Astrocyte (in vitro differentiated cells and primary cell): ENCODE measurements at places on chromosomes 5 and 9. TPM values are rescaled to one million over a fixed set of nuclear protein-coding genes. Genes with fewer than 3 reads are reported as not detected.
A peak's percentile ranks its signal among the peaks of the same experiment; 100 is the strongest.

GRCh38 chr9:14899815-14900193 lies 10.4 kb downstream of the FREM1 start:
- no peak for DNase-seq
- H3K4me1 ChIP-seq, result no peaks in the 10 kb centered on the region
- no peaks in the 10 kb centered on the region for H3K27me3 ChIP-seq
- no peak overlapping the region for H3K27ac ChIP-seq
- H3K4me3 ChIP-seq, result no peak overlapping the region

DNA sequence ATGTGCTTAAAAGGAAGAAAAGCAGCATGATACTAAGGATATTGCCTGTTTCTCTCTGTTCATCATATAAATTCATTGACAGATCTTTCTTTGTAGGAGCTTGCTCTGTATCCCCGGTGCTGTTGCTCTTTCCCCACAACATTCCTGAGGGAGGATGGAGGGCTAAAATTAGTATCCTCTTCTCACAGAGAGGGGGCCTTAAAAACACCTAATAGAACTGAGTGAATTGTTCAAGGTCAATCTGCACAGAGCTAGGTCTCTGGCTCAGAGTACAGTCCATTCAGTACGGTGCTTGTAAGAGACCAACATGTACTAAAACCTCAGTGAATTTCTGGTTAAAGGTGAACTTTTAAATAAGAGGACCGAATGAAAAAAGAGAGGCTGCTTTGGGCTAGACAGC lies 88.7 kb downstream of the PALM2AKAP2 start:
- H3K27me3 ChIP-seq, result no peaks in the 10 kb centered on the region
- peaks cover 20% of the 10 kb centered on the region for H3K4me1 ChIP-seq
- no peak for DNase-seq

DNA sequence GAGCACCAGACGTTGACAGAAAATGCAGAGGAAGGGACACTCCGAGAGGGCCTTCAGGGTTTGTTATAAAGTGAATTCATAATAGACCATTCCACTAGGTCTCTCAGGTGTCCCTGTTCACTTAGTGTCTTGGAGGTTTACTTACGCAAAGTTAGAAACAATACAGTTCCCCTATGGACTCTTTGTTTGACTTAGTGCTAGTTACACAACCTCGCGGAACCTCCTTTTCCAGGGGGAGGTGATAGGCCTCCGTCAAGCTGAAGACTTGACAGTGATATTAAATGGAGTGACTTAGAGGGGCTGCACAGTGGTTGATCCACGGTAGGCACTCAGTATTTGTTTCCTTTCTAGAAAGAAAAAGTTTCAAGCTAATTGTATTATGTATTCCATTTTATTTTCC lies 1.3 kb downstream of the CCT5 start:
- peaks cover 30% of the 10 kb centered on the region for H3K36me3 ChIP-seq
- H3K4me1 ChIP-seq, result peaks cover 18% of the 10 kb centered on the region
- H3K4me3 ChIP-seq, result peak overlapping the region; percentile 88
- DNase-seq, result no peak
- no peaks in the 10 kb centered on the region for H3K27me3 ChIP-seq

Gene TAS2R1
- not detected in 2 replicates for total RNA-seq
